ENCODE measurements at places on chromosomes 2 and 18.

DNA sequence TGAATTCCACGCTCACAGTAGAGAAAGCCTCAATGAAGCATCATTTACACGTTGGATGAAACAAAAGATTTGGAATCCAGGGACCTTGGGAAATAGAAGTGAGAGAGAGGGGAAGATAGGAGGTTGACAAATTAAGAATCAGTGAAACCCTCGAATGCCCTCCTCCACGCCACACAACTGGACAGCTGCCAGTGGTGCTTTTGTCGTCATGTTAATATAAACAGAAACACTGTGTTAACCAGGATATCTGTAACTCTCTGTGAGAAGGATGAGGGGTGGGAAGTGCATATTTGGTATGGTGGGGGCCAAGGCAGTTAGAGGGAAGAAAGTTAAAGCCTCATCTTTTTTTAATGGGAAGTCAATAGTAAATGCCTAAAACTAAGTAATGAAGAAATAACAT, 108.7 kb downstream of the GFPT1 start:
- no peak for DNase-seq

- no peak for DNase-seq
Measured at GRCh38 chr2:44793322-44793870, 148.1 kb upstream of the SIX3 start.

- no peak for DNase-seq
Measured at GRCh38 chr18:55031576-55031975, 72.3 kb upstream of the CCDC68 start.

DNA sequence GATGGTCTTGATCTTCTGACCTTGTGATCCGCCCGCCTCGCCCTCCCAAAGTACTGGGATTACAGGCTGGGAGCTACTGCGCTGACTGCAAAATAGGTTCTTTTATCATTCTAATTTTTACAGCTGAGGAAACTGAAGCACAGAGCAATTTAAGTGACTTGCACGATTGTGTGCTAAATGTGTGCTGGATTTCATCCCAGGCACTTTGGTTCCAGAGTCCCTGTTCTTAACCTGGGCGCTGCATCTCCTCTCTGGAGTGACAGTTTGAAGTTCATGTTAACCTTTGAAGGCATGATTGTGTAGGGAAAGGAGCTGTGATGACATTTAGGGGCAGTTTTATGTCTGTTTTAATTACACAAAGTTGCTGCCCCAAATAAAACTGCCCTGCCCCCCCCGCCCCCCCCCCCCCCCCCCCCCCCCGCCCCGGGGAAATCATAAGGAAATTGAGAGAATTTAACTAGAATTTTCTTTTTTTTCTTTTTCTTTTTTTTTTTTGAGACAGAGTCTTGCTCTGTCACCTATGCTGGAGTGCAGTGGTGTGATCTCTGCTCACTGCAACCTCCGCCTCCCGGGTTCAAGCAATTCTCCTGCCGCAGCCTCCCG, 5.6 kb downstream of the ACSL3 start:
- DNase-seq: no peak

DNA sequence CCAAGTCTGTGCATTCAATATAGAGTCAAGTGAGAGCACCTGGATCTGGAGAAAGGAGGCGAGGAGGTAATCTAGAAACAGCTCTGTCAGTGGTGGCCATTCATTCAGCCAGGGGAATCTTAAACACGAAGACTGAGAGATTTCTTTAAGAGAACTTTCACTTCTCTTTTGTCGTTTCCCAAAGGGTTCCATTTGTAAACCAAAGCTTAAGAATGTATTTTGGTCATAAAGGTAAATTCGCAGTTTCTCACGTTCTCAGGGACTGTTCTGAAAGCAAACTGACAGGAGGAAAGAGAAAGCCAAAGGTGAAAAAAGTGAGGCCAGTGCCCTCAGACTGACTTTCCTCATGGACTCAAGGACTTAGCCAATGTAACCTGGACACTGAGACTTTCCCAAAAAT, 513.5 kb downstream of the CMPK2 start:
- DNase-seq: no peak

DNA sequence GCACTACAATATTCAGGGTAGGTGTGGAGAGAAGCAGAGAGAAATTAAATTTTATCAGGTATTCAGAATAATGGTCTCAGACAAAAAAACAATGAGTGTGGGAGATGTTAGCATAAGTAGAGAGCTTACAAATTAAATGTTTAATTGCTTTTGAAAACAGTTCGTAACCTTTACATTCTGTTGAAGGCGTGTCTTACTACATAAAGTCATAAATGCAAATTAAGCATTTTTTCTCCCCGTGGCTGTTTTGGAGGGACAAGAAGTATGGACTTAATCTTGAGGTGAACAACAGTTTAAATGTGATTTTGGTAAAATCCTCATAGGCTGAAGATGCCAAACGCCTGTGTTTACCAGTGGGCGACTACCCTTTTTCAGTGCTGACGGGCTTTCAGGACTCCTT, 55.8 kb downstream of the OXER1 start:
- no peak for DNase-seq

DNA sequence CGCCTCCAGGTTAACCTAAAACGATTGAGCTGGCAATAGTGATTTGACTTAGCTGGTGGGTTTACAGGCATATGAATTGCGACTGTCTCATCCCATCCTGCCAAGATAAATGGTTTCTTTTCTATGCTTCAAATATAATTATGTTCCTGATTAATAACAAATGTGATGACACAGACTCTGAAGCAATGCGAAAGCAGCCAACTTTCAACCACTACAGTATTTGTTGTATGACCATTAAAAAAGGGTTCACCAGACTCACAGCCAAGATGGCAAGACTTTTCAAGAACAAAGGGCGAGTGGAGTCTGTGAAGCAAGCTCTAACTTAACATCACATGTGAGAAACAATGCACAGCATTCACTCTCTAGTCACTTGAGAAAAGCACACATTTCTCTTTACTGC, 186.6 kb downstream of the PID1 start:
- DNase-seq: no peak

DNA sequence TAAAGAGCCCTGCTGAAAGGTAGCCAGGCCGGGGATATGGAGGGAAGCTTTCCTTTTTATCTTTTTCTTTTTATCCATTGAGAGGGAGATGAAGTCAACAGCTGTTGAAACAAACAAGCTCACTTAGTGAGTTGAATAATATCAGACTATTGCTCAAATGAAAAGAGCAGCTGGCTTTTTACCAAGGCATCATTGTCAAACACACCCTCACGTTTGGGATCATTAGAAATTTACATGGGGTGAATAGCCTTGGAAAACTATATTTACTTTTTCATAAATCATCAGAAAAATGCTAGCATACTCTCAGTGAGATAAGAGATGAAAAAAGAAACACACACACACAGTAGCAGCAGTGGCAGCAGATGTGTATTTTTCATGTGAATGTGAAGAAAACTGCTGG, 71.5 kb upstream of the HNMT start:
- DNase-seq: no peak

All from activated naive CD4-positive, alpha-beta T cell treated with anti-CD3 and anti-CD28 coated beads for 36 hours (primary cell).